ENCODE measurements at places on chromosomes 4 and X. TPM values are rescaled to one million over a fixed set of nuclear protein-coding genes. Genes with fewer than 3 reads are reported as not detected.
A peak's percentile ranks its signal among the peaks of the same experiment; 100 is the strongest.

- no peak for DNase-seq
Observed at GRCh38 chr4:106079616-106080015, 184.3 kb downstream of the NPNT start.

Gene PPARGC1A
- 0.54 TPM for total RNA-seq

- peak; percentile 66 for DNase-seq
Observed at GRCh38 chr4:55553441-55554201, 6.9 kb upstream of the CLOCK start.

Gene EDA
- 19.6 TPM for total RNA-seq

GRCh38 chr4:41967392-41967791, 14.2 kb upstream of the DCAF4L1 start:
- no peak for DNase-seq

DNA sequence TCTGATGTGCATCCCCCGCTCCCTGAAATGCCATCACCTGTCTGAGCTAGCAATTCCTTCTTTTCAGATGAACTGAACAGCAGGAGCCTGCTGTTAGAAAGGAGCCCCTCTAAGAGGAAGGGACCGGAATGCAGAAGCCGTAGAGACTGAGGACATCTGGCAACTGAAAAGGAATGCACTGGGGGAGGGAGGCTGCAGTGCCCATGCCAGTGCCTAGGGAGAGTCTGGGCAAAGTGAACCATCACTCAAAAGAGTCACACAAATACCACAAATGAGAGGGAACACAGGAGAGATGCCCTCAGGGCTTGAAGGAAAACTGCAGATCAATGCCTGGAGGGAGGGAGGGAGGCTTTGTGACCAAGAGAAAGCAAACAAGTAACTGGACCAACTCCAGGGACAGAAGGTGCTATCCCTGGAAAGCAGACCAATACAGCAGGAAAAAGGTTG, 93.9 kb upstream of the CBR4 start:
- DNase-seq = peak; percentile 85

DNA sequence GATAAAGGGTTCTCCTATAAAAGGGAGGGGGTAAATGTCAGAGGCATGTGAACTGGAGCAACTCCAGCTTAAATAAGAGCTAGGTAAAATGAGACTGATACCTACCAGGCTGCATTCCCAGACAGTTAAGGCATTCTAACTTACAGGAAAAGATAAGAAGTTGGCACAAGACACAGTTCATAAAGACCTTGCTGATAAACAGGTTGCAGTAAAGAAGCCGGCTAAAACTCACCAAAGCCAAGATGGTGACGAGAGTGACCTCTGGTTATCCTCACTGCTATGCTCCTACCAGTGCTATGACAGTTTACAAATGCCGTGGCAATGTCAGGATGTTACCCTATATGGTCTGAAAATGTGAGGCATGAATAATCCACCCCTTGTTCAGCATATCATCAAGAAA, 13.1 kb upstream of the SULT1B1 start:
- DNase-seq = no peak

Gene SAGE1
- total RNA-seq = not detected

- no peak for DNase-seq
Observed at GRCh38 chr4:89039730-89040338, 17.2 kb downstream of the FAM13A start.

Gene EVC2
- total RNA-seq = 11.5 TPM

DNA sequence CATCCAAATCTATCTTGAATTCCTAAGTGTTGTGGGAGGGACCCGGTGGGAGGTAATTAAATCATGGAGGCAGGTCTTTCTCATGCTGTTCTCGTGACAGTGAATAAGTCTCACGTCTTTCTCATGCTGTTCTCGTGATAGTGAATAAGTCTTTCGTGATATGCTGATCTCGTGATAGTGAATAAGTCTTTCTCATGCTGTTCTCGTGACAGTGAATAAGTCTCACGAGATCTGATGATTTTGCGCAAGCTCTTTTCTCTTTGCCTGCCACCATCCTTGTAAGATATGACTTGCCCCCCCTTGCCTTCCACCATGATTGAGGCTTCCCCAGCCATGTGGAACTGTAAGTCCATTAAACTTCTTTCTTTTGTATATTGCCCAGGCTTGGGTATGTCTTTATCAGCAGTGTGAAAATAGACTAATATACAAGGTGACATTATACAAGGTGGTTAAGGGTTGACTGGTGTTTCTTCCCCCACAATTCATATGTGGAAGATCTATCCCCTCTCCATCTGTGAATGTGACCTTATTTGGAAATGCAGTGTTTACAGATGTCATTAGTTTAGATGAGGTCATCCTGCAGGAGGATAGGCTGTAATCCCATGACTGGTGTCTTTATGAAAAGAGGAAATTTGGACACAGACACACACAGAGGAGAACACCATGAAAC, 27.6 kb downstream of the ARSD start:
- no peak for DNase-seq

GRCh38 chr4:174522183-174523024, at the start of gene HPGD:
TSS of gene HPGD (minus strand) at chr4:174522488. CDS start at chr4:174522451, 37 bp downstream.
- DNase-seq = peak; percentile 73

Gene TSPAN7
- total RNA-seq = 7.2 TPM

GRCh38 chr4:12145106-12145505, 716.4 kb upstream of the HS3ST1 start:
- DNase-seq = no peak

DNA sequence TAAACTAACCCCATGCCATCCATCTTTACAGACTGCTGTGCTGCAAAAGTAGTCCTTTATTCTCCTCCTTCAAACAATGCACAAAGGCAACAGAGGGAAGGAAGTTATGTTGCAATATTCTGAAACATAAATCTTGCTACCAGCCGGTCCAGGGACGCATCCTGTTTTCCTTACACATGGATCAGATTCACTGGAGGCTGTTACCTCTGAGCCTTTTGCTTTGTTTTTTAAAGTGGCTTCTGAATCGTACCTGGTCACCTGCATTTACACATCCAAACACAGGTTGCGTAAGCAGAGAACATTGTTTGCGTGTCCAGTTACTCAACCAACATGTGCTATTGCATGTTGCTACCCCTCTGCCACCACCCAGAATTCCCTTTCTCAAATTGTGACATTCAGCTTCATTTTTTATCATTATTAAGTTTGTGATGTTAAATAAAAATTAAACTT, 8.8 kb downstream of the PPARGC1A start:
- no peak for DNase-seq

DNA sequence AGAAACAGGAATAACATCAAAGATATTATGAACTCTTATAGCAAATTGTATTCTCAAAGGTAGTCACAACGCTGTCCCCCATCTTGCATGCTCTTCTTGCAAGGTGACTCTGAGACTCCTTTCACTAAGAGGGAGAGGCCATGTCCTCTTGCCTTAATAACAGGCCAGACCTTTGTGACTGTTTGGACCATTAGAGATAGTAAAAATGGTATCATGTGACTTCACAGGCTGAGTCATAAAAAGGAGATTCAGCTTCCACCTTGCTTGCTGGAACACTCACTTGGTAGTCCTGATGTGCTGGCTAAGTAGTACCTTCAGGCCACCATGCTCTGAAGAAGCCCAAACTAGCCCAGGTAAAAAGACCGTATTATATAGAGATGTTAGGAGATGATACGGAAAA, 143.8 kb downstream of the FBXW7 start:
- DNase-seq = no peak

DNA sequence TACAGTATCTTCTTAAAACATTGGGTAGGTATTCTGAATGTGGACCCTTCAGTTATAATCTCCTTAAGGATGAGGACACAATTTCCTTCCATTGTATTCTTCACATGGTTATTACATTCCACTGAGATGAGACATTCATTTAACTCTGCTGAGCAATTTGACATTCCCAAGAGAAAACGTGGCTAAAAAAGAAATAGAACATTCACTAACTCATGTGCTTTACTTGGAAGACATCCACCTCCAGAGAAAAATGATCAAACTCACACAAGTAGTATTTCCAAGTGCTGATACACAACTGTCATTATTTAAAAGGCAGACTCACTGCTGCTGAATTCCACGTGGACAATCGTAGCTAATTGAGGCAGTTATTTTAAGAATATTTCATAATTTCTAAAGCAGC, 227.9 kb upstream of the ANKRD50 start:
- no peak for DNase-seq

Gene SOX3
- total RNA-seq = 23.3 TPM

- DNase-seq = peak; percentile 63
Observed at GRCh38 chr4:142850478-142850877, 4.4 kb upstream of the INPP4B start.

Gene CFAP99
- not detected for total RNA-seq

Gene PDE6B
- total RNA-seq = 3.1 TPM

Gene CXCL6
- total RNA-seq = 9.5 TPM

DNA sequence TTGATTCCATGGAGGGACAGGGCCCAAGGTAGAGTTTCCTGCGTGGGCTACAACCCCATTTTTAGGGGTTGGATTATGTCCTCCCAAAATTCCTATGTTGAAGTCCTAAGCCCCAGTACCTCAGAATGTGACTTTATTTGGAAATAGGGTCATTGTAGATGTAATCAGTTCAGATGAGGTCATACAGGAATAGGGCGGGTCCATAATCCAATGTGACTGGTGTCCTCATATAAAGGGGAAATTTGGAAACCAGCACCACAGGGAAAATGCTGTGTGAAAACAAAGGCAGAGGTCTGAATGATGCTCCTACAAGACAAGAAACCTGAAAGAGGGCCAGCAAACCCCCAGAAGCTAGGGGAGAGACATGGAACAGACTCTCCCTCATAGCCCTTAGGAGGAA, 31.1 kb upstream of the MAMLD1 start:
- DNase-seq = no peak

- peak; percentile 35 for DNase-seq
Observed at GRCh38 chr4:80183250-80184052, 13.9 kb upstream of the PRDM8 start.

GRCh38 chrX:63514569-63515080, 163.5 kb upstream of the SPIN4 start:
- no peak for DNase-seq

GRCh38 chr4:168841000-168841671, 168.9 kb downstream of the CBR4 start:
- DNase-seq = peak; percentile 87

Gene GYG2
- total RNA-seq = 63.8 TPM

All from GM23338 (cell line).